ENCODE measurements at places on chromosomes 12 and 14.

GRCh38 chr12:2039034-2039433 is 13.8 kb upstream of the CACNA1C start:
- DNase-seq = no peak

DNA sequence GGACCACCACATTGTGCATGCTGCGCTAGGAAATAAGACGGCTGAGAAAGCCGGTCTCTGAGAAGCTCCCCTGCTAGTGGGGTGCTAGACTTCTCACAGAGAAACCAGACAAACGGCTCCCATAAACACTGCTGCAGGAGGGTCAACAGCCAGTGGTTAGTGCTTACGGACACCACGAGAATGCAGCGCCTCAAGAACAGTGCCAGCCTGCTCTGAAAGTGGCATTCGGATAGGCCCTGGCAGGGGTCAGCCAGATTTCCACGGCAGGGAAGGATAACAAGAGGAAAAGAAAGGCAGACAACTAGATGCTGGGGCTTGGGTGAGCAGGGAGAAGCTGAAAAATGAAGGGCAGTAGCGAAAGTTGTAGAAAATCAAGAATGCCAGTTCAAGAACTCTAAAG is 26.4 kb downstream of the PPTC7 start:
- no peak for DNase-seq

GRCh38 chr12:7747246-7747645 is at the start of gene CLEC4C:
CLEC4C (minus strand) TSS chr12:7747375; CDS start chr12:7747348, 27 bp downstream.
- DNase-seq = no peak

DNA sequence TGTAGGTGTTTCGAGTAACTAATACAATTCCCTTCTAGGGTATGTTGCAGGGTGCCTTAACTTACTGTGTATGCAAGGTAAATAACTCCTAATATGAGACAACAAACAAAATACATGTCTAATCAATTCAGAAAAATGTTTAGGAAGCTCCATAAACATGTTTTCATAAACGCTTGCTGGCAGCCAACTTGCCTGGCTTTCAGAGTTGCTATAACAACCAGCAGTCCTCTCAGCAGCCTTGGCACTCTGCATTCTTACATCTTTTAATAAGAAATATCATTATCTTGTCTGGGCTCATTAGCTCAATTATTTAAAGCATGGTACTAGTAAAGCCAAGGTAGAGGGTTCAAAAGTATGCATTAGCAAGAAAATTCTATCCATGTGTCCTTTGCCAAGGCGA is 477.4 kb downstream of the APAF1 start:
- no peak for DNase-seq
